ENCODE measurements at places on chromosomes 5 and 9.

DNA sequence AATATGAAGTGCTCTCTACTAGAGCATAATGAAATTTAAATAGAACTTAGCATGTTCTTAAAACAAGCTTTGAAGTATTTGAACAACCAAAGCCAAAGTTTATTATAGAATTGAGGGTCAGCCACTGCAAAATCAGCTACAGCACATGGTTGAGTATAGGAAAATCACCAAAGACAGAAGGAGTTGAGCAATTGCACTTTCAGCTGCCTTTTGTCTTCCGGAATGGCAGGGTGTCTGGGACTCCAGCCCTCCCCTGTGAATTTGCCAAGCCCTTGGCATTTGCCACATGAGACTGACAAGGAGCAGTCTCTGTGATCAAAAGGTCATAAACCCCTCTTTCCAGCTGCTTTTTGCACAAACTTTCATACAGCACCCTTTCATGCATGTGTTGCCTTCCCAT lies 8.5 kb upstream of the LURAP1L start:
- DNase-seq, result no peak

- no peak for DNase-seq
Observed at GRCh38 chr5:158785397-158785796, 314.3 kb downstream of the EBF1 start.

DNA sequence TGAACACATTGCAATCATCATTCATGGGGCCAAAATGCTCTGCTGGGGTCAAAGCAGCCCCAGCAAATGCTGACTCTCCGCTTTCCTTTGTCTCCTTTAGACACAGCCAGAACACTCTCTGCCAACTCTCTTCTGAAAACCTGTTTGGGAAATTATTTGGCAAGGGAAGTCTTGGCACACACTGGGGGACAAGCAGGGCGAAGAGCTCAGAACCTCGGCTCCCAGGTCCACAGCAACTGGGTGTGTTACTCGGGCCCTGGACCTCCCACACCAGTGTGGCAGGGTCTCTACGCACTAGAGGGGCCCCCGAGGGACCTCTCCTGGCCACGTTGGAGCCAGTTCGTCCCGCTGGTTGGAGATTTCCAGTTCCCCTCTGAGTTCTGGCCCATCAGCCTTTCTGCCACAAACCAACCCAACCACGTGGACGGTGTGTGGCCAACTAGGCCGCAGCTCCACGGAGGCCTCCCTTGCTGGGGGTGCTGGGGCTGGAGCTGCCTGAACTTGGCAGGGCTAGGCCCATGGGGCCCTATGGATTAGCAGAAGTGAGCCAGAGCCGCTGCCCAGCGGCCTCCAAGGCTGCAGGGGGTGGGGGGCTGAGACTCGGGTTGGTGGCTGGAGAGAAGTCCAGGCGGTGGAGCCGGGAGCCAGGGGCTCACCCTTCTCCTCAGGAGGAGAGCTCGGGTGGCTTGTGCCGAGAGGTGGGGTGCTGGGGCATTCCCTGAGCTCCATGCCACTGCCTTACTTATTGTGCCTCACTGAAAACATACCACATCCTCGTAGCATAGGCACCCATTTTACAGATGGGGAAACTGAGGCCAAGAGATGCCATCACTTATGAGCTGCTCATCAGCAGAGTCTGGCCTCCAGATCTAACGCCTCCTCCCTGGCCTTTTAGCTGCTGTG lies 46.8 kb upstream of the RNU6ATAC start:
- peak; percentile 52 for DNase-seq

GRCh38 chr5:74762599-74762998 lies 4.3 kb downstream of the GFM2 start:
- no peak for DNase-seq

GRCh38 chr5:107523029-107523680 lies 147.6 kb downstream of the EFNA5 start:
- DNase-seq, result no peak

DNA sequence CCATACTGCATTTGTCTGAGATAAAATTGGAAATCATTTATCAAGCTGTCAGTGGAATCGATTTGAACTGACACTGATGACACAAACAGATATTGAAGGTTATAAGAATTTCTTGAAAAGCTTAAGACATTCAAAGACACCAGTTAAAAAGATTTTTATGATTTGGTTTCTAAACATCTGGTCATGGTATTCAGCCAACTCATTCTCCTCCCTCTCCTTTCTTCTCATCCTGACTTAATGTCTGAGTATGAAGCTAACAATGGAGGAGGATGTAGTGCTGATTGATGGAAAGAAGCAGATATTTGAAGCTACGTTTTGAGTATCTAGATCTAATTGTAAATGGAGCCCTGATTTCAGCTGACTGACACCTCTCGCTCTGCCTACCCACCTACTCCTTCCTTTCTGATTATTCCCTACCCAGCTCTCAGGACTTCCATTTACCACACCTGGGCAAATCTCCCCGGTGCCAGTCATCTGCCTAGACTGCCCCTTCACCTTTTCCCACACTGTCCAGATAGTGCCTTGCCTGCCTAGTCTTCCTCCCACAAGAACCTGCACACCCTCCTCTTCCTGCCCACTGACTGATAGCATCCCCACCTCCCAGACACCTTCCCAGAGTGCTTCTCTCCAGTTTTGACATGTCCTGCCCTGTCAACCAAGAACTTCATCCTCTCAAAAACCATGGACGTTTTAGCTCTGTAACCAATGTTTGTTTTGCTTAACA lies 20.7 kb upstream of the LIFR start:
- DNase-seq, result no peak

- DNase-seq, result no peak
Observed at GRCh38 chr5:176627582-176627981, 2.8 kb downstream of the SNCB start.

All from C1 segment of cervical spinal cord (tissue), 14 donors.